Body of pancreas (tissue), 4 donors: ENCODE measurements at places on chromosomes 6 and 20.

- no peak for DNase-seq
Observed at GRCh38 chr6:110085285-110085684, 94.2 kb downstream of the WASF1 start.

DNA sequence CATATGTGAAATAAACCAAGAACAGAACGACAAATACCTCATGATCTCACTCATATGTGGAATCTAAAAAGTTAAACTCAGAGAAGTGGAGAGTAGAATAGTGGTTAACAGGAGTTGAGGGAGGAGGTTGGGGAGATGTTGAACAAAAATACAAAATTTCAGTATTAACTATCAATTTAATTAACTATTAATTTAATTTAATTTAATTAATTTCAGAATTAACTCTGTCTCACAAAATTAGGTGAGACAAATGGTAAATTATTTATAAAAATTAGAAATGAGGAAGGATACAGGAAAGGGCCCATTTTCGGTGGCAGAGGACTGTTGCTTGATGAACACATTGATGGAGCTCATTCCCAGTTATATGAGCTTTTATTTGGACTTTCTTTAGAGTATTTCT is 166.0 kb upstream of the FAM83B start:
- no peak for DNase-seq

GRCh38 chr20:21571841-21572690 is 58.2 kb upstream of the NKX2-2 start:
- DNase-seq = peak; percentile 16

GRCh38 chr20:20741087-20742045 is 28.9 kb upstream of the RALGAPA2 start:
- DNase-seq = no peak

- no peak for DNase-seq
Observed at GRCh38 chr6:10621847-10622246, 72.6 kb downstream of the C6orf52 start.

DNA sequence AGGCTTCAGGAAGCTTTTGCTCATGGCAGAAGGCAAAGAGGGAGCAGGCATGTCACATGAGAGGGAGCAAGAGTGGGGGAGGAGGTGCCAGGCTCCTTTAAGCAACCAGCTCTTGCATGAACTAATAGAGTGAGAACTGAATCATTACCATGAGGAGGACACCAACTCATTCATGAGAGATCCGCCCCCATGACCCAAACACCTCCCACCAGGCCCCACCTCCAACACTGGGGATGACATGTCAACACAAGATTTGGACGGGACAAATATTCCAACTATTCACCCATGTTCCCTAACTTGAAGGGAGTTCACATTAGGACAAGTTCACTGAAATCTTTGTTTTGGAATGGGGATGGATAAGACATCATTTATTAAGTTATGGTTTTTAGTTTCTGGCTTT is 155.2 kb upstream of the ESR1 start:
- no peak for DNase-seq

- no peak for DNase-seq
Observed at GRCh38 chr6:45431317-45432065, 53.8 kb upstream of the SUPT3H start.

- DNase-seq = no peak
Observed at GRCh38 chr6:118061666-118062065, 154.6 kb downstream of the SLC35F1 start.
